ENCODE measurements at places on chromosomes 6 and 20.

DNA sequence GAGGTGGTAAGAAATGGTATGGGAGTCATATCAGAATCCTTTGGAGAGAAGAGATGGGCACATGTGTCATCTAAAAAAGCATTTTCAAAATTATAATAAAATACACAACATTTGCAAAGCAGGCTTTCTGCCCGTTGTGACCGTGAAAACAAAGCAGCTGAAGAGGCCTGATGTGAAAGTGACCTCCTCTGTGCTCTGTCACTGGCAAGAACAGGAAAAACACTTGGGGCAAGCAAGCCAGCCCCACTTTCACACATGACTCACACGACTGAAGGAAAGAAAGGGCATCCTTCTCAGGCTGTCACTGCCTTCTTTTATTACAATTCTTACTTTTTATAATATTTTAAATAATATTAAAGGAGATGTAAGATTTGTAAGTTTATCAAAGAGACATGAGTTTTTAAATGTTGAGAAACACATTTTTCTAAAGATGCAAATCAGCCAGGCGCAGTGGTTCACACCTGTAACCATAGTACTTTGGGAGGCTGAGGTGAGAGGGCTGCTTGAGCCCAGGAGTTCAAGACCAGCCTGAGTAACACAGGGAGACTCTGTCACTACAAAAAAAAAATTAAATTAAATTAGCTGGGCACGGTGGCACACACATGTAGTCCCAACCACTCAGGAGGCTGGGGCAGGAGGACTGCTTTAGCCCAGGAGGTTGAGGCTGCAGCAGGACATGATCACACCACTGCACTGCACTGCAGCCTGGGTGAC, 143.7 kb downstream of the BTBD9 start:
- peak; percentile 32 for DNase-seq

DNA sequence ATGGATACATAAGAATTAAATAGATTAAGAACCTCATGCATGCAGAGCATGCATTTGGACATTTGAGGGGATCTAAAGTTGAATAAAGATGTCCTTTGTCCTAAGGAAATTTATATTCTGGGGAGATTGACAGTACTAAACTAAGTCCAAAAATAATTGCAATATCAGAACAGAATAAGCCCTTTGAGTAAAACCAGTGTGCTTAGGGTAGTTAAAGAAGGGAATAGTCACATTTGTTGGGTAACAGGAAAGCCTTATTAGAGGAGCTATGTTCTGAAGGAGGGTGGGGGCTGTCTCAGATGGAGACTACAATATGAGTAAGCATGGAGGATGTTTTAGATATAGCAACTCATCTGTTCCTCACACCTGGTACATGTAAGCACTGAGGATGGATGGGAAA, 35.8 kb downstream of the CDC5L start:
- no peak for DNase-seq

GRCh38 chr6:44262467-44263353, 2.6 kb downstream of the NFKBIE start:
- DNase-seq: no peak

GRCh38 chr20:3572151-3572550, 91.0 kb downstream of the GFRA4 start:
- no peak for DNase-seq

- DNase-seq: no peak
These were observed 54.1 kb downstream of the FGD2 start for GRCh38 chr6:37059344-37060194.
